ENCODE measurements at places on chromosomes 11 and 22.

DNA sequence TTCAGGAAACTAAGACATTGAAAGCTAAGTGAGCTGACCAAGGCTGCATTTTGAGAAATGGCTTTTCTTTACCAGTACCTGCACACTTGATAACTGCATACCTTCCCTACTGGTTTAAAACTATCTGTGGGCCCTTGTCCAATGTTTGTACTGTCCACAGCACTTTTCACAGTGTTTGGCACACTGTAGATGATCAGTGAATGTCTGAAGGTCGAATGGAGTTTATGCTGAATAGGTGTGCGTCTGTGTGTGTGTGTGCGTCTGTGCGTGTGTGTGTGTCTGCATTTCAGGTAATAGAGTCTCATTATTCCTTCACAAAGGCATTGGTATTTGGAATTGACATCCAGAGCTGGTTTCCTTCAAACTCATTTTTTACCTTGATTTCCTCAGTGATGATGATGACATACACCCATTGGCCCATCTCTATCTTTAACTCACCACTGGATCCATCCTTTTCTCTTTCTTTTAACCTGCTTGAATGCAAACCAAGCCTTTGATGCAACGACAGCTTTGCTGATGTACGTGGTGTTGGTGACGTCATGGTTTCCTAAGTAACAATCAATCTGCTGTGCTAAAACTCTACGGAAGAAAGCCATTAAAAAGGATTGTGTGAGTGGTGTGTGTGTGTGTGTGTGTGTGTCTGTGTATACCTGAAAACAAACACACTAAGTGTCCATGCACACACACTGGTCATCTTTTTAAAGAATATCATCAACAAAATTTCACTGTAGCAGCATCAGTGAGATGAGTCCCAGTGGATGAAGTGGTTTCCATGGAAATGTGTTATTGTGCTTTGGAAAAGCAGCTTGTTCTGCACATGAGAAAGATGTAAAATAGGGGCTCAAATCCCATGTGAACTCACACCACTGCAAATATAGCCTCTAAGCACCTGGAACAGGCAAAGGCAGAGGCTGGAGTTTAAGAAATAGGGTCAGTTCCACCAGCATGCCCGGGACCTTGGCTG, 490.2 kb upstream of the B3GAT1 start:
- DNase-seq, result no peak

DNA sequence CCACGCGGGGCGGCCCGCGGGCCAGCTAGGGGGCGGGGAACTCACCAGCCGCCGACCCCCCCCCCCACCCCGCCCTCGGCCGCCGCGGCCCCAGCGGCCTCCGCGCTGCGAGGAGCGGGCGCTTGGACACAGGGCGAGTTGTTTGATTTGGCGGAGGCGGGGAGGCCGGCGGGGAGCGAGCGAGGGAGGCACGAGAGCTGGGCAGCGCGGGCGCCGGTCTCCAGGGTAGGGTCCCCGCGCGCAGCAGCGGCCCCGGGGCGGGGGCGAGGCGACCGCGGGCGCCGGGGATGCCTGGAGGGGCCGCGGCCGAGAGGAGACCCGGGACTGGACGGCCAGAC, 64.4 kb downstream of the NAV2 start:
- no peak for DNase-seq

DNA sequence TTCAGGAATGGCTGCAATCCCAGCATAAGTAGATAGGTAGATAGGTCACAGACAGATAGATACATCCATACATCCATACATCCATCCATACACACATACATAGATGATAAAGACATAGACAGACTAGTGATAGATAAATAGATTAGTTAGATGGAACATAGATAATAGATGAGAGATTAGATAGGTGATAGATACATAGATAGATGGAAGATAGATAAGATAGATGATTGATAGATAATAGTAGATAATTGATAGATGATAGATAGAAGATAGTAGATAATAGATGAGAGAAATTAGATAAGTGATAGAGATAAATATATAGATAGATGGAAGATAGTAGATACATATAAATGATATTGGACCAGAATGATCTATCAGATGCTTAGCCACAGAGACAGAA, 28.3 kb upstream of the LRRC55 start:
- no peak for DNase-seq

GRCh38 chr11:46694072-46694471, 6.3 kb downstream of the ARHGAP1 start:
- DNase-seq, result no peak

- no peak for DNase-seq
Measured at GRCh38 chr11:40029391-40029790, 1430.1 kb downstream of the LRRC4C start.

DNA sequence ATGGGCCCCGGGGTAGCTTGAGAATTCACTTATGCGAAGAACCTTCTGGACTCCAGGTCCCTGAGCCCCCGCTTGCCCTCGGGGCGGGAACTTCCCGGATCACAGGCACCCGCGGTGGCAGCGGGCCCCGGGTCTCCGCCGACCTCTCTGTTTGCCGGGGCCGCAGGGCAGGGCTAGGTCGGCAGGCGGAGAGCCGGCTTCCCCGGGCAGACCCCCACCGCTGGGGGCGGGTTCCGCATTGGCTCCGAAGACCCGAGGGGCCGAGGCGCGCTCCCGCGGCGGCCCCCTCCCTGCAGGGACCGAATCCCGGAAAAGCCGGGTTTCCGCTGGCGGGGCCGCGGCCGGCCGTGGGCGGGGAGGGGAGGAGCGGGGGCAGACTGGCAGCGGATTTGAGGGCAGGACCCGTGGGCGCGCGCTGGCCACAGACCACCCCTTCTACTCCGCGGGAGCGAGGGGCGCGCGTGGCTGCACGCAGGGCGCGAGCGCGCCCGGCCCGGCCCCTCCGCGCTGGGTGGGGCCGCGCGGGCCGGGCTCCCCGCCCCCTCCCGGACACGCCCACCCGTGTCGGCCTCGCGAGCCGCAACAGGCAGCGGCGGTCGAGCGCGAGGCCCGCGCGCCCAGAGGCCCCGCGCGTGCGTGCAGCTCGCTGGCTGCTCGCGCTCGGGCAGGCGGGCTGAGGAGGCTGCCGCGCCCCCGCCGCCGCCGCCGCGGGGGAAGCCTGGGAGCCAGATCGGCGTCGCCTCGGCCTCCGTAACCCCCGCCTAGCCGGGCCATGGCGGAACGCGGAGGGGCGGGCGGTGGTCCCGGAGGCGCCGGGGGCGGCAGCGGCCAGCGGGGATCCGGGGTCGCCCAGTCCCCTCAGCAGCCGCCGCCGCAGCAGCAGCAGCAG, at the start of gene PACS1:
TSS of gene PACS1 (plus strand) at position 558 of the 889 bp plus-strand sequence. CDS start at position 773, 215 bp downstream.
- DNase-seq, result no peak

DNA sequence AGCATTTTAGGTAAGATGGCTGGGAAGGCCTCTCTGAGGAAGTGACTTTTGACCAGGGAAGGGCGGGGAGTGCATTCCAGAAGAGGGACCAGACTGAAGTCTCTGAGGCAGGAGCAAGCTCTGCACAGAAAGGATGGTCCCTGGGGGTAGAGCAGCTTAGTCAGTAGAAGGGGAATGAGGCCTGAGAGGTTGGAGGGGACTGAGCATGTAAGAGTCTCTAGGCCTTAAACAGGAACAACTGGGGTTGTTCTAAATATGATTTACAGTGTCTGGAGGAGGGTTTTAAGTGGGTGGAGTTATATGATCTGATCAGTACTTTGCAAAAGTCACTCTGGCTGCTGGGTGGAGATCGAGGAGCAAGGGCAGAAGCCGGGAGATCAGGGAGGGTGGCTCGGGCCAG, 31.7 kb upstream of the TEF start:
- DNase-seq, result no peak

GRCh38 chr22:43424666-43425630, 13.1 kb downstream of the MPPED1 start:
- no peak for DNase-seq

All from kidney epithelial cell (primary cell).